ENCODE measurements at places on chromosomes 12 and 14.
A peak's percentile ranks its signal among the peaks of the same experiment; 100 is the strongest.

- H3K27ac ChIP-seq = peak overlapping the region; percentile 96
- no peaks in the 10 kb centered on the region for H3K27me3 ChIP-seq
- peaks cover 27% of the 10 kb centered on the region for H3K4me1 ChIP-seq
These were observed 2.2 kb downstream of the BAZ1A start for GRCh38 chr14:34872822-34873588.

DNA sequence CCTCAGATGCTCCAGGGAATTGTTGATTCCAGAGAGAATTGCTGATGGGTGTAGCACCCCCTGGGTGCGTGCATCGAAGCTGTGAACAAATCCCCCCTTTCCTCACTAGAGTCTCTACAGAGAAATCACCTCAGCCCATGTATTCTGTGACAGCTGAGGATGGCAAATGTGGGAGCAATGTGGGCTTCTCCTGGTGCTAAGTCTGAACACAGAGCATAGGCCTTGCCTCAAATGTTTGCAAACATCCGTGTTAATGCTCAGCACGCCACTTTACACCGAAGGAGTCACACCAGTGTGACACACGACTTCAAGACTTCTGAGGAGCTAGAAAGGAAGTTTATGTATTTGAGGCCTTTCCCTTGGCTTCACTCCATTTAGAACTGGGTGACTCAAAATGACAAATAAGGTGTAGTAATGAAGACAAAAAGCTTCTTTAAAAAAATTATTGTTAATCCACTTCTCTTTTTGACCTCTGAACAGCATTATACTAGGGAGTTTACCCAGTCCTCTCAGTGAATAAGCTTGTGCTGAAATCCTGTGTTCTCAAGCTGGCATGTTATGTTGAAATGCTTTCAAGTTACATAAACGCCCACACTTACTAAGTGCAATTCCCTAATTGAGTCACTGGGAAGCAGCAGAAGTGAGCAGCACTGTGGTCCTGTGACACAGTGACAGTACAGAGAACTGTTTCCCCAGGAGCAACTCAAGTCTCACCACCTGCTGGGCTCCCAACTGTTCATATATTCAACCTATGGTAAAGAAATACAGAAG is 92.9 kb downstream of the FAR2 start:
- peak; percentile 42 for DNase-seq
- no peak overlapping the region for H3K4me3 ChIP-seq
- peak overlapping the region; percentile 71 for H3K27ac ChIP-seq
- H3K4me1 ChIP-seq = no peaks in the 10 kb centered on the region

DNA sequence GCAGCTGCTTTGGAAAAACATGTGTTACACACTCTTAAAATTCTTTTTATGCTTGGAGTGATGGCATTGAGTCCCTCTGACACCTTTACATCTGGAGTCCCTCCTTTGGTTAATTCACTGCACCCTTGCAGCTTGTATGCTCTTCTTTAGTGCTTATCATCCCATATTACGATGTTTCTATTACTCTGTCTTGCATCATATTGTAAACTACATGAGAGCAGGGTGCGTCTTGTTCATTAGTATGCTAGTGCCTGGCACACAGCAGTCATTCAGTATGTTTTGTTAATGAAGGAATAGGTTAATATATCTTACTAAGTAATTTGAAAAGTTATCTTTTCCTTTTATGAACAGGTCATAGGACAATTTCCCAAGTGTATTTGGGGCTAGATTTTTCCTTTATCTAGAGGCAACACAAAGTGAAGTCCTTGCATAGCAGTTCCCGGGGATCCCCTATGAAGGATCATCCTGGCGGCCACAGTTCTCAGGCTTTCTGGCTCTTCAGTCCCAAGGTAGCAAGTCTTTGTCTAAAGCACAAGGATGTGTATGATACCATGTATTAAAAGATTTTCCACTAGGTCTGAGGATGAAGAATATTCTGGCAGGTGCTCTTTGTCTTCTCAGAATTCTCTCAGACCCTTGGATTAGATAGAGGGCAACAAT is 363.8 kb downstream of the FUT8 start:
- DNase-seq = no peak
- H3K27ac ChIP-seq = no peak overlapping the region
- H3K27me3 ChIP-seq = no peaks in the 10 kb centered on the region
- H3K4me1 ChIP-seq = no peaks in the 10 kb centered on the region
- H3K36me3 ChIP-seq = no peaks in the 10 kb centered on the region

DNA sequence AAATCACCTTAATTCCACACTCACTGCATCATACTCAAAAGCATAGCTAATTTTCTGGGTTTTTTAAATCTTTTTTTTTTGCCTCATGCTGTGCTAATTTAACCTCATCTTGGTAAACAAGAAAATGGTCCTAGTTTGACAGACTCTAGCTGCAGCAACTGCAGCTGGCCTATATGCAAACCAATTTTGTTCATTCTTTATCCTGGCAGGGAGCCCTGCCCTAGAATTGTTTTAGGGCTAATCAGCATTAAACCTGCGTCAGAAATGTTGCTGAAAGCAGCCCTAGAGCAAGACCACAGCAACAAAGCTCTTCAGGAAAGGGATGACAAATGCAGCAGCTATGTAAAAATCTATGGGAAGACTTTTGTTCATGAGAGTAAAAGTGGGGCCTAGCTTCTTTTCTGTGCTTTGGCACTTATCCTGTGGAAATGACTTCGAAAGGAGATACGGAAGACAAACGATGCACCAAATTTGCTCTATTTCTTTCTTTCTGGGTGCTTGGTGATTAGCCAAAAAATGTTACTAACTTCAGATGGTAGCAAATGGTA is 72.2 kb downstream of the DENND5B start:
- no peak overlapping the region for H3K4me3 ChIP-seq
- H3K36me3 ChIP-seq = no peaks in the 10 kb centered on the region

DNA sequence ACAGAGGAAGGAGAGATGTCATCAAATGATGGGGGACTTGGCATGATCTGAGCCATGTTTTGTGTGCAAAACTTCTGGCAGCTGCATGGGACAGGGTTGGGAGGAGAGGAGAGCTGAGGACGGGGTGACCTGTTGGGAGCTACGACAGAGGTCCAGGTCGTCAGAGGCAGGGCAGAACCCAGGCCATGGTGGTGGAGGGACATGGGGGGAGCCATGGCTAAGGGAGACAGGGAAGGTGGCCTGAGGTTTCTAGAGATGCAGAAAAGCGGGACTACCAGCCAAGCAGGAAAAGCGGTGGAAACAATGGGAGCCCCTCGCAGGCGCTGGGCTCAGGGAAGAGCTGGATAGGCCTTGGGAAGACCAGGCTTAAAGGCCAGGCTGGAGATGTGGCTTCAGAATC is 88.3 kb downstream of the DICER1 start:
- no peak for DNase-seq
- H3K4me1 ChIP-seq = no peaks in the 10 kb centered on the region
- H3K4me3 ChIP-seq = no peak overlapping the region
- H3K36me3 ChIP-seq = no peaks in the 10 kb centered on the region
- no peaks in the 10 kb centered on the region for H3K27me3 ChIP-seq

GRCh38 chr12:12133785-12134184 is 63.0 kb downstream of the BCL2L14 start:
- H3K27me3 ChIP-seq = no peaks in the 10 kb centered on the region
- DNase-seq = no peak
- H3K4me3 ChIP-seq = no peak overlapping the region
- no peaks in the 10 kb centered on the region for H3K4me1 ChIP-seq
- H3K27ac ChIP-seq = no peak overlapping the region
- H3K36me3 ChIP-seq = no peaks in the 10 kb centered on the region

DNA sequence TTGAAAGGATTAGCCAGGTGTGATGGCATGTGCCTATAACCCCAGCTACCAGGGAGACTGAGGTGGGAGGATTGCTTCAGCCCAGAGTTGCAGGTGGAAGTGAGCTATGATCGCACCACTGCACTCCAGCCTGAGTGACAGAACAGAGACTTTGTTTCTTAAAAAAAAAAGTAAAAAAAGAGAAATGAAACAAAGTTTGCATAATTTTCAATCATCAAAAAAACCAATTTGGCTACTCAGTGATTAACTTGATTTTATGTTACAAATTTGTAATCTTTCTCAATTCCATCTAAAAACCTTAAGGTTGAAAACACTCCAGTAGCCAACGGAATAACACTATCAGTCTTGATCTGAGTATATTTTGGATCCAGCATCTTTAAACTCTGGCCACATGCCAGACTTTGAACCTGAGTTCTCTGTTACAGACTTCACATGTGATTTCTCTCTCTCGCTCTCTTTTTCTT is 12.6 kb upstream of the DENND5B start:
- no peaks in the 10 kb centered on the region for H3K4me1 ChIP-seq
- no peak overlapping the region for H3K27ac ChIP-seq
- no peaks in the 10 kb centered on the region for H3K36me3 ChIP-seq
- H3K4me3 ChIP-seq = no peak overlapping the region
- DNase-seq = no peak

All from tibial nerve (tissue), 4 donors.